Kidney glomerular epithelial cell (primary cell): ENCODE measurements at places on chromosomes 6 and 20.

GRCh38 chr6:46080111-46080510 is 49.7 kb upstream of the ENPP4 start:
- DNase-seq: no peak

- DNase-seq: no peak
Observed at GRCh38 chr6:9428421-9429172, 986.3 kb downstream of the TFAP2A start.

DNA sequence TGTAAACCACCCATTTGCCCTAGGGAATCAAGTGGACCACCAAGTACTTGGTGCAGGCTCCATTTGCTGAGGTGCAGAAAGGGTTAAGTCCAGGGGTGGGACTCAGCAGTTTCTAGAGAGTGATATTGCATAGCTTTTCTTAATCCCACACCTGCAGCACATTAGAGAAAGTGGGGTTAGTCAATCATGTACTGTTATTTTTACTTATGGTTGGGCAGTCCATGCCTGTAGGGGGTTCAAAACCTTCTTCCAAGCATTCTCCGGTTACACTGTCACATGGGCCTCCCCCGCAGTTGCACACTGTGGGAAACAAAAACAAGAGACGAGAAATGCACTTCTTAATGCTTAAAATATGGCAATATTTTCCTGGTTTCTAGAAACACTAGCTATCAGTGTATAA is 65.5 kb downstream of the LAMA4 start:
- no peak for DNase-seq

GRCh38 chr20:51587145-51587544 is 44.6 kb upstream of the NFATC2 start:
- DNase-seq: no peak

- no peak for DNase-seq
Observed at GRCh38 chr6:16124198-16125180, 4.4 kb upstream of the MYLIP start.

DNA sequence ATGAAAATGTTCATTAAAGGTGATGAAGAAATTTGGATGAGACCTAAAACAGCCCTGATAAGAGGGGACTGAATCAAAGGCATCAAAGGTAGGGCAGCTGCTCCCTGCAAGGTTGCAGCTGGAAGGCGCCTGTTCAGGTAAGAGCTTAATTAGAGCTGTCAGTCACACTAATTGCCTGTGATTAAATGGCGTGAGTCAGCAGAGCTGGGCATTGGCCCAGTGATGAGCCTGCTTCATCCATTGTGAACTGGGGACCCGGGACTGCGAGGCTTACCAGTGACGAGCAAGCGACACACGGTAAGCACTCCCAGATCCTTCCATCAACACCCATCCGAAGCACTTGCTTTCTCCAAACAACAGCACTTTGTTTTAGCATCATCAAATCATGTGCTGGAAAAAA is 621.5 kb upstream of the CDH4 start:
- DNase-seq: no peak

GRCh38 chr6:142378138-142378875 is 76.5 kb downstream of the ADGRG6 start:
- DNase-seq: peak; percentile 14

GRCh38 chr6:138582573-138582972 is 83.3 kb upstream of the NHSL1 start:
- DNase-seq: no peak

- no peak for DNase-seq
Observed at GRCh38 chr20:38536310-38536709, 44.7 kb upstream of the ADIG start.

- DNase-seq: no peak
Observed at GRCh38 chr6:62716719-62717118, 430.7 kb upstream of the KHDRBS2 start.

GRCh38 chr6:36124881-36125280 is 5.4 kb upstream of the MAPK13 start:
- DNase-seq: no peak

DNA sequence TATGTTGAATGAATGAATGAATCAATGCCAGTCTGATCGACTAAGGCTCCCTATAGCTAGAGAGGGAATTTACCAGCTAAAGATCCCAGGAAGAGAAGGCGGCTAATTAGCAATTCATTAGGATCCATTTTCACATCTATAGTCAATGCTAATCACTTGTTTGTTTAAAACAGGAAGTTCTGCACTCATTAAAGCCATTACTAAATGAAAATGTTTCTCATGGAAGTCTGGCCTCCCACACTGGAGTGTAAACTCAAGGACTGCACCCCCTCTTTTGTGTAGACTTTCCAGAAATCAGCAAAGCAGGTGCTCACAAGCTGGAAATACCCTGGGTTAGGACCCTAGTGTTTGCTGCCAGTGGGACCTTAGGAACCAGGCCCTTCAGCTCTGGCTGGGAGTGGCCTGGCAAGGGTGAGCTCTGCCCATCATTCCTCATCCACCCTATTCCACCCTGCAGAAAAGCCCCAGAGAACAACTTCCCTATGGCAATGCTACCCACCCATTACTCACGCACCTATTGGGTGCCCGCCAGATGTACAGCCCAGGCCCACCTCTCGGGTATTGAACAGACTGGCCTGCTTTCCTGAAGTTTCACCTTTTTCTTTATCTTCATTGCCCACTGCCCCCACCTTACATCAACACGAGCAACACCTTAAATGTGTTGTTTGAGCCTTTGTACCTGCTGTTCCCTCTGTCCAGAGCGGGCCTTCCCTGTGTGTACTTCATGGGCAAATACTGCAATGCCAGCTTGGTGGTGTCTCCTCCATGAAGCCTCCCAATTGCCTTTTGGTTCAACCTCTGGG is 60.8 kb downstream of the TTI1 start:
- no peak for DNase-seq

GRCh38 chr20:5046656-5047339 is 45.5 kb upstream of the SLC23A2 start:
- no peak for DNase-seq

- no peak for DNase-seq
Observed at GRCh38 chr20:59948212-59948611, 8.0 kb downstream of the FAM217B start.

GRCh38 chr6:14194483-14194882 is 76.9 kb downstream of the CD83 start:
- DNase-seq: no peak

- DNase-seq: no peak
Observed at GRCh38 chr6:131923356-131923755, 27.8 kb downstream of the CCN2 start.

GRCh38 chr6:163893609-163894189 is 479.2 kb downstream of the QKI start:
- DNase-seq: no peak

DNA sequence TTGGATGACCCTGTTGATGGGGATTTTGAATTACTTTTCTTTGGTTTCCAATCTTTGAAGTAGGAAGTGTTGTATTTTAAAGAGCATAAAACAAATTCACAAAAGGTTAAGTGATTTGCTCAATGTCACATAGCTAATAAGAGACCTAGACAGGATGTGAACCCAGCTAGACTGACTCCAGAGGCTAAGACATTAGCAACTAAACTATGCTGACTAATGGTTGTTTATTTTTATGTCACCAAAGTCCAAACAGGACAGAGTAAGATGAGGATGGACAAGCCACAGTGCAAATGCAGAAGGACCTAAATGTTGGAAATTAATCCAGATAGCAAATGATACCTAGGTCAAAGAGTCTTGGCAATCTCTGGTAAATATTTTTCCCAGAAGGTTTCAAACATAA is 38.0 kb downstream of the OGFRL1 start:
- no peak for DNase-seq

DNA sequence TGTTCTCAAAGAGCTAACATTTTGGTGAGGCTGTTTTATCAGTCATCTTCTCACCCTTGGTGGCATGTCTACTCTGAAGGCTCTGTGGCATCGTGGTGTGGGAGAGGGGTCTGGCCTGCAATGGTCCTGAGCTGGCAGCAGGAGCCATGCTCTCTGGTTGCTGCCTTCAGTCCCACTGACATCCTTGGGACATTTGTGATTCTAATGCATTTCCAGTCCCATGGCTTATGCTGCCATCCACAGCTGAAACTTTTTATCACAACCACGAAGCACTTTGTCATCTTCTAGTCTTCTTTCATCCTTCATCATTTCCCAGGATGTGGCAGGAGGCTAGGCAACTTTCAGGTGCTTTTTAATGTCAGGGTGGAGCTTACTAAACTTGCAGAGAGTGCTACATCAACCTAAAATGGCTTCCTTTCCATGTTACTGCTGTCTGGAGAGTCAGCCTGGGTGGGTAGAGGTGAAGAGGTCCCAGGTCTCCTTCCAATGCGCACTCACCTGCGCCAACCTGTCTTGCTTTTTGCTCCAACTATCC is 77.1 kb downstream of the GPR63 start:
- DNase-seq: no peak

DNA sequence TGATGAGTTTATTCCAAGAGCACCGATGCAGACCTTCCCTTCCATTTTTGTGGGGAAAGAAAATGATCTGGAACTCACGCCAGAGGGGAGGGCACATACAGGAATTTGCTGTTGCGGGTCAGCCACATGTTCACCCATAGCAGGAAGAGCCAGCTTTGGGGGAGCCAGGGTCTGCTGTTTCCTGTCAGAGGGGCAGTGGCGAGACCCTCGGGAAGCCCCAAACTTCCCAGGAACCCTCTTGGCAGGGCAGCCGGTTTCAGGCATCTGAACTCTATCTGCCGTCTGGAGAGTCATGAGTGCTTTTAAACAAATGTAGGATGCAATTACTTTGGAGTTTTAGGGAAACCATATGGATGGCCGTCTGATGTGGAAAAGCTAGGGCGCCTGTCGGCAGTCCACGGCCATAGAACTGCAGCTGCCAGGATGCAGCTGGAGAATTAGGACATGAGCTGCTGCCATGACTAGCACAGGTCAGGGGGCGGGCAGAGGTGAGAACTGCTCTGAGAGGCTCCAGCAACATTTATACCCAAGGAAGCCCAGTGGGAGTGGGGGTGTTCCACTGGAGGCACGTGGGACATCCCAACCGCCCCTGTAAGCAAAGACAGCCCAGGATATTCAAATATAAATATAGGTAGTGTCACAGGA is 14.8 kb upstream of the SERPINB9 start:
- DNase-seq: no peak

DNA sequence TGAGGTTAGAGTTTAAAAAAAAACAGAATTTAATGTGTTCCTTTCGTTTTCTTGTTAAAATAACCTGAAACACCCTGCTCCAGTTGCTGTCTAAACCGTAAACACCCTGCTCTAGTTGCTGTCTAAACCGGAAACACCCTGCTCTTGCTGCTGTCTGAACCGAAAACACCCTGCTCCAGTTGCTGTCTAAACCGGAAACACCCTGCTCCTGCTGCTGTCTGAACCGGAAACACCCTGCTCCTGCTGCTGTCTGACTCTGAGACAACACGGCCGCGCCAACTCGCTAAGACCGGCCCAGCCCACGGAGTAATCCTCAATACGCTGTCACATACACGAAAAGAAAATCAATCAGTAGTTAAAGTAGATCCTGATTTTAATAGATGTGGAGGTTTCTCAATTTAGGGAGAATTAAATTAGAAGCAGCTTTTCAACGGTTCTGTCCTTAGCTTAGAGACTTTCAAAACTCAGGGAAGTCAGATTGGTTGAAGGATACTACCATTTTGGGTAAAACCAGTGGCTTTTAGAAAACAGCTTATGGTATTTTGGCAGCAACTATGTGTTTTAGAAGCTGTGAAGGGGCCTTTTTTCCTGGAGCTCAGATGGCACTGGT is 98.3 kb downstream of the RAMACL start:
- DNase-seq: no peak
